ENCODE measurements at places on chromosomes 1 and 21.
A peak's percentile ranks its signal among the peaks of the same experiment; 100 is the strongest.

- no peak for DNase-seq
Observed at GRCh38 chr21:44267655-44268142, 6.0 kb upstream of the DNMT3L start.

GRCh38 chr1:173269490-173270230 is 62.5 kb upstream of the TNFSF4 start:
- peak; percentile 69 for DNase-seq

GRCh38 chr1:27577504-27578188 is 26.3 kb downstream of the AHDC1 start:
- no peak for DNase-seq

GRCh38 chr21:15967661-15968060 is 237.9 kb downstream of the USP25 start:
- peak; percentile 11 for DNase-seq

- no peak for DNase-seq
Observed at GRCh38 chr1:91876040-91876470, 9.9 kb downstream of the TGFBR3 start.

GRCh38 chr1:10085076-10085475 is 52.3 kb downstream of the UBE4B start:
- DNase-seq: no peak

- peak; percentile 29 for DNase-seq
Observed at GRCh38 chr1:904310-904950, 19.3 kb upstream of the SAMD11 start.

DNA sequence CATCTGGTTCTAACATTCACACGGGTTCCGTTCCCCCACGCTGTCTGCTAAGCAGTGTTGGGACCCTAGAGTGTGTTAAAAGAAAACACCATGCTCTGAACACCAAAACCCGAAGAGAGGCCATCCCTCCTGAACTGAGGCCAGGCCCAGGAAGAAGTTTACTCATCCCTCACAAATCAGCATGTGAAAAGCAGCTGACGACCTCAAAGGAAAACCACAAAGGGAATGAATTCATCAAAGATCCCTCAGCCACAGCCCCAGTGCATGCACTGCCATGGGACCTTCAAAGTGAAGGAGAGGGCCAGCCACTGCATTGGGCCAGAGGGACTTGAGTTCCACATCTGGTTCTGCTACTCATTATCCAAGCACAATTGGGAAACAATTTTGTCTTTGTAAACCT is 7.0 kb upstream of the PSEN2 start:
- DNase-seq: peak; percentile 57

- DNase-seq: no peak
Observed at GRCh38 chr1:26132128-26132833, 20.7 kb downstream of the PDIK1L start.

GRCh38 chr1:219460896-219461815 is 151.7 kb downstream of the ZC3H11B start:
- no peak for DNase-seq

DNA sequence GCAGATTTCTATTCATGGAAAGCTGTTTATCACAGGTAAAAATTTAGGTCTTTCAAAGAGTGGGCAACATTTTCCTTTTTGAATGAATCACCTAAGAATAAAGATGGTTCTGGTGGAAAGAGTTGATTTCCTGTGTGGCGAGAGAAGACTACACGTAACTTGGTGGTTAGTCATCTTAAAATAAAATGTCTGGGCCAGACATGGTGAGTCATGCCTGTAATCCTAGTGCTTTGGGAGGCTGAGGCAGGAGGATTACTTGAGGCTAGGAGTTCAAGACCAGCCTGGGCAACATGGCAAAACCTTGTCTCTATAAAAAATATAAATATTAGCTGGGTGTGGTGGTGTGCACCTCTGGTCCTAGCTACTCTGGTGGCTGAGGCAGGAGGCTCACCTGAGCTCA is 65.7 kb downstream of the DISP1 start:
- DNase-seq: no peak

DNA sequence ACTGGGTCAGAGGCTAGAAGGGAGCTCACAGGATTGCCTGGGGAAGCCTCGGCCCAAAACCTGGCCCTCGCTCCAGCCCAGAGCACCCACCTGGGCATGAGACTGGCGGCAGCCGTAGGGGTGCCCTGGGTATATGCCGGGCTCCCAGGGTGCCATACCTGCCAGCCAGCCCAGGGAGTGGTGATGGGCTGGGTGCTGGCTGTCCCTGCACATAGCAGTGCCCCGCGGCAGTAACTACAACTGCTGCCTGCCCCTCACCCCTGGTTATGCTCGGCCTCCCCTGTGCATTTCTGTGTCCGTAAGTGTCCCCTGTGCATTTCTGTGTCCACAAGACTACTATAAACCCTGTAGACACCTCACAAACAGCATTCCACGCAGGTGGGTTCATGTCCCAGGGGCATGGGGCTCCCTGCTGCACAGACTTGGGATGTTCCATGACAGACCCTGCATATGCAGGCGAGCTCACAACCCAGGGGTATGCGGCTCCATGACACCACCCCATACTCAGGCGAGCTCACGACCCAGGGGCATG is 5.8 kb upstream of the SPATC1L start:
- no peak for DNase-seq

GRCh38 chr1:10697621-10698160 is 98.8 kb downstream of the CASZ1 start:
- no peak for DNase-seq

DNA sequence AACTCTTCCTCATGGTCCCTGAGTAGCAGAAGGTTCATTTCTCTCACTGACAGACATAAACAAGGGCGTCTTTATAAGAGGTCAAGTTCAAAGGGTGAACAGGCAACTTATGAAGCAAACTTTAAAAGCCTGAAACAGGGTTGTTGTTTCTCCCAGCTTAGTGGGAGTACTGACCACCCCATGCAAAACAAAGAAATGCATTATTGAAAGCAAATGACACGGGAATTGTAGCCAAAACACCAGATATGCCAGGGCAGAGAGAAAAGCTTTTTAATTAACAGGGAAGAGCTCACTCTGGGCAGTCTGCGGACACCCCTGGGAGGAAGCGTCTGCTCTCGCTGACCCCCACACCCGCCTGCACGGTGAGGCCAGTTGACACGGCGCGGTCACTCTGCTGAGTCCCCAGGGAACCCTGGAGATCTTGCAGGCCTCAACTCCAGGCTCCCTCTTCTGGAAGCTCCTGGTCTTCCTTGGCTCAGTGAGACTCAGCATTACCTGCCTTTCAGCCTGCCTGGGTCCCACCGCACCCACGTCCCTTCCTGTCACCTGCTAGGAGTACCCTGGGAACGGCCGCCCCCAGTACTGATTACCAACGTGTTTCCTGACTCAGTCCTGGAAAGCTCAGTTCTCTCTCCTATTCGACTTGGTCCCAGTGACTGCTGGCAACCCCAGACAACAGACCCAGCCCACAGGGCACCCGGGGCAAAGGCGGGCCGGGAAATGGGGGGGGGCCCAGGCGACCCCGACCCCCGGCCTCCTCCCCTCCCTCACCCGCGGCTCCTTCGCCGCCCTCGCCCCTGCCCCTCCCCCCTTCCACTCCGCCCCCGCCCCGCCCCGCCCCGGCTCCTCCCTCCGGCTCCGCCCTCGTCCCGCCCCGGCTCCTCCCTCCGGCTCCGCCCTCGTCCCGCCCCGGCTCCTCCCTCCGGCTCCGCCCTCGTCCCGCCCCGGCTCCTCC is 972 bp downstream of the CFAP410 start:
- no peak for DNase-seq

- no peak for DNase-seq
Observed at GRCh38 chr1:160207771-160208556, 2.8 kb downstream of the PEA15 start.

DNA sequence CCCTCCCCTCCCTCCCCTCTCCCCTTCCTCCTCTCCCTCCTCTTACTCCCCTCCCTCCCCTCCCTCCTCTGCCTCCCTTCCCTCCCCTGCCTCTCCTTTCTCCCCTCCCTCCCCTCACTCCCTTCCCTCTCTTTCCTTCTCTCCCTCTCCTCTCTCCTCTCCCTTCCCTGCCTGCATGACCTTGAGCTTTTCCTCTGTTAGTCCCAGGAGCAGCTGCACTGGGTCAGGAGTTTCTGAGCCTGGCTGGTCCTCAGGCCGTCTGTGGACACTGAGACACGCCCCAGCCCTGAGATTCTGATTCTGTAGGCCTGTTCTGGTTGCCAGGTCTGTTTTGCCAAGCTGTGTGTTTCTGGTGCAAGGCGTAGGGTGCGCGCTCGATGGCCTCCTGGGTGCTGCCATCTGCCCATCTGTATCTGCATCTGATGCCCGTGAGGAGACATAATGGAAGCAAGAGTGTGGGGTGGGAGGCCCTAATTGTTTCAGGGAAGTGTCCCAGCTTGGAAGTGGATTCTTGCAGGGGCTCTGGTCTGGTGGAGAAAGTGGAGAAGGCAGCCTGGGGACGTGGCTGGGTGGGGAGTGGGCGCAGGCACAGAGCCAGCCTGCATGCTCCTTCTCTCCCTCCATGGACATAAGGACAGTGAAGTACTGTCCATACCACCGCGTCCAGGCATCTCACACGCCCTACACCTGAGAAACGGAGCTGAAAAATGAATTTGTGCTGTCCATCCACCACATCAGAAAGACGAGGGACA is 97.2 kb downstream of the WDR4 start:
- no peak for DNase-seq

Data from HS-5 (cell line).